ENCODE measurements at places on chromosomes 16 and 17. TPM values are rescaled to one million over a fixed set of nuclear protein-coding genes. Genes with fewer than 3 reads are reported as not detected.

DNA sequence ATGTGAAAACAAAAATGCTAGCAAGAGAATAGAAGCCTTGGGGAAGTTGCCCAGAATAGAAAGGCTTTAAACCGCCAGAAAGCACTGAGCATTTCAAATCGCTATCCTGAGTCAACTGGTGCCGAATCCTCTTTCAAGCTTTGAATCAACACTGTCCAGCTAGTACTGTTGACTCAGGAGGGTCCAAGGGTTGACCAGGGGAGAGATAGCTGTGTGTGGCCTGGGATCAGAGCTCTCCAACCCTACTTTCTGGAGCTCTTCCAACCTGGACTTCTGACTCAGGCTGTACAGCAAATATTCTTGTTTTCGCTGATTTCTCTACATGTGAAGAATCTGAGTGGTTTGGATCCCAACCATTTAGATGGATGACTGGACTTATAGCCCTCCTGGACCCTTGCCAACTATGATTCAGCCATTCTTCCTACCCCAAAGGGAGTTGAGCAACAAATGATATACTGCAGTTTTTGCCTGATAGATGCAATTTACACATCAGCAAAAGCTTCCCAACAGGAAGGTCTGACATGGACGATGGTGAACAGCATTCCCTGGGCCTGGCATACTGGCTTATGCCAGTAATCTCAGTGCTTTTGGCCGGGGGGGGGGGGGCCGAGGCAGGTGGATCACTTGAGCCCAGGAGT lies 154.0 kb upstream of the SDK2 start:
- DNase-seq = no peak

Gene HS3ST3A1
- not detected for total RNA-seq

- DNase-seq = no peak
These were observed 208.7 kb downstream of the MAP2K4 start for GRCh38 chr17:12229335-12229734.

DNA sequence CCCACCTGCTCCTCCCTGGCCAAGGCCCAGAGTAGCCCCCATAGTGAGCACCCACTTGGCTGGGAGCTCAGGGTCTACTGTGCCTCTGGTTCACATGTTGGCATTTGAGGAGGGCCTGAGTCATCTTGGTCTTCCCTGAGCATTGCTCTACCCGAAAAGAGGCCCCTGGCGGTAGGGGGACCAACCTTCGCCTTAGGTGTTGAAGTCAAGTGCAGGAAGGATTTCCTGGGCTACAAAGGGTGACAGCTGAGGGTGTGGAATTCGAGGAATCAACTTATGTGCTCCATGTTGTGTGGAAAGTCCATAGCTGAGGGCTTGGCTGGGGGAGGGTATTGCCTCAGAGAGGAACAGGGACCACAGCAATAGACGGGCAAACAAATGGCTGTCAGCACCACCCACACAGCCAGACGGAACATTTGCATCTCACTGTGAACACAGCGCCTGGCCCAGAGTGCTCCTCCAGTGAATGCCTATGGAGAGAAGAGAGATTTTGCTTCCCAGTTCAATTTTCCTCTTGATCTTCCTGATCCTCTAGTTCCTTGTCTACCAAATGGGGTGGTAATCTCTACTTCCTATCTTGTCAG lies 35.6 kb upstream of the NGFR start:
- DNase-seq = no peak

Gene KRTAP16-1
- 1.1 TPM for total RNA-seq

Gene KRTAP4-6
- total RNA-seq = not detected

Gene CA4
- not detected for total RNA-seq

GRCh38 chr16:3971706-3972105 lies 91.2 kb upstream of the CREBBP start:
- DNase-seq = no peak

Gene KCNG4
- total RNA-seq = not detected

GRCh38 chr16:19843371-19843770 lies 41.3 kb downstream of the GPRC5B start:
- no peak for DNase-seq

GRCh38 chr17:49567871-49568694 lies 7.6 kb upstream of the NXPH3 start:
- DNase-seq = peak; percentile 91

- no peak for DNase-seq
These were observed 129.4 kb downstream of the SHISA9 start for GRCh38 chr16:13030769-13031168.

- no peak for DNase-seq
These were observed 10.7 kb downstream of the PROCA1 start for GRCh38 chr17:28700830-28701492.

DNA sequence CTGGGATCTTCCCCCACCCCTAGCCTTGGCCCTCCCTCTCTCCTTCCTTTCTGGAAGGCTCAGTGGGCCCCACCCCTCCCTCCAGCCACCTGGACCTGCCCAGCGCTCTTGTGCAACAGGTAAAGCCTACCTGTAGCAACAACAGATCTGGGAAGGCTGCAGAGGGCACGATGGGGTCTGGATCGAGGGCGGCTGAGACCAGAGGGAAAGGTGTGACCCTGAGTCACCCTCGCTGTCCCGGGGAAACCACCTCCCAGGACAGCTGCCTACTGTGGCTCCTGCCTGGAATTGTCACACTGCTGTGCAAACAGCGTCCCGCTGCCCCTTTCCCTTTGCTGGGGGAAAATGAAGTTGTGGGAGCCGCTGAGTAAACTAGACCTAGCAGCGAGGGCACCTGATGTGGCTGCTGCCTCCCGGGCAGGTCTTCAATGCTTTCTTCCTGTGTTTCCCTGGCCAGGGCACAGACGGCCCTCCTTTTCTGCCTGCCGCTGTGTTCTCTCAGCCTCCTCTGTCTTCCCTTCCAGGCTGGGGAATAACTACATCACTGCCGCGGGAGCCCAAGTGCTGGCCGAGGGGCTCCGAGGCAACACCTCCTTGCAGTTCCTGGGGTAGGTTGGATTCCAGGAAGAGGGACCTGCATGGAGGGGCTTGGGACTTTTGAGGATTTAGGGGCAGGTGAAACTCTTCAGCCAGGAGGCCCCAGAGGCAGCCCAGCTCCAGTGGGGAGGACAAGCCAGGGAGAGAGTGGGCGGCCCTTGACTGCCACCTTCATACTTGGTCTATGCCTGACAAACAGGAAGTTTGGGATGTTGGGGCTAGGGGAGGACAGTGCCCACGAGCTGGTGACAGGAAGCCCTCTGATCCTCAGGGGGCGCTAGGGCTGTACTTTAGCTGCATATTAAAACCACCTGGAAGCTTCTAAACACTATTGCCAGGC lies 22.2 kb upstream of the CYLD start:
- peak; percentile 30 for DNase-seq

- DNase-seq = peak; percentile 86
These were observed 1.2 kb downstream of the HCRT start for GRCh38 chr17:42183741-42184711.

GRCh38 chr16:47493381-47494337 lies 32.5 kb downstream of the PHKB start:
- DNase-seq = no peak

Gene TIMP2
- total RNA-seq = 8.9 TPM
